ENCODE measurements at places on chromosomes 6 and 20.
A peak's percentile ranks its signal among the peaks of the same experiment; 100 is the strongest.

DNA sequence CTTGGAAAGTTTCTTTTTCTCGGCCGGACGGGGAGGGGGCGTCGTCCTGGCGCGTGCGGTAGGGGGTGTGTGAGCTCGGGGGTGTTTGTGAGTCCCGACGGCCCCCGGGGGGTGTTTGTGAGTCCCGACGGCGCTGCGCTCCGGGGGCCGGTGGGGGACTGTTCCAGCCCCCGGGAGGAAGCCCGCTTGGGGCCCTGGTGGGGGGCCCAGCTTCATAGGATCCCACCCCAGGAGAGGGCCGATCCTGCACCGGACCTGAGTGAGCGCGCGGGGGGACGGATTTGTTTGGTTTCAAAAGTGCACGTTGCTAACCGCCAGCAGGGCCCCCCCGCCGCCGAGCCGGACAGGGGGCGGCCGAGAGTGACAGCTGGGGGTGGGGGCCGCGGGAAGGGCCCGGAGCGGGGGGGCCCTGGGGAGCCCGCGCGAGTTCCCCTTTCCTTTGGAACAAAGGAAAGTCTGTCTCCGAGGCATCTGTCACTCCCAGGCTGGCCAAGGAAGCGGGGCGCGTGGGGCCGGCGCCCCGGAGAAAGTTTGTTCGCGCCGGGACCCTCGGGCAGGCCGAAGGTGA, 485 bp downstream of the TGIF2 start:
- no peak for DNase-seq

DNA sequence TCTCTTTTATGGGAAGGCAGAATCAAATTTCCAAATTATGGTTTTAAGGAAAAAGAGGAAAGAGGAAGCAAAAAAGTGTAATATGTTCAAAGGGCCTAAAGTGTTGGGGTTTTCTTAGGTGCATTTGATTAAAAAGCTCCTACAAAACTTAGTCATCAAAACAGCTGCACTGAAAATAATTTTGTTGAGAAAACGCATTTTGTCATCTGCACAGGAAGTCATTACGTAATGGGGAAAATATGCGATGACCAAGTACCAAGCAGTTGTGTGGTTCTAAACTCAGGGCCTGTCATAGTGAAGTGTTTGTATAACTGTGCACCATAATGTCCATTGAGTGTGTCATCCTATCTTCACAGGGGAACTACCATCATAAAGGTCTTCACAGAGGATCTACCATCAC, 15.6 kb downstream of the HAO1 start:
- DNase-seq = no peak

DNA sequence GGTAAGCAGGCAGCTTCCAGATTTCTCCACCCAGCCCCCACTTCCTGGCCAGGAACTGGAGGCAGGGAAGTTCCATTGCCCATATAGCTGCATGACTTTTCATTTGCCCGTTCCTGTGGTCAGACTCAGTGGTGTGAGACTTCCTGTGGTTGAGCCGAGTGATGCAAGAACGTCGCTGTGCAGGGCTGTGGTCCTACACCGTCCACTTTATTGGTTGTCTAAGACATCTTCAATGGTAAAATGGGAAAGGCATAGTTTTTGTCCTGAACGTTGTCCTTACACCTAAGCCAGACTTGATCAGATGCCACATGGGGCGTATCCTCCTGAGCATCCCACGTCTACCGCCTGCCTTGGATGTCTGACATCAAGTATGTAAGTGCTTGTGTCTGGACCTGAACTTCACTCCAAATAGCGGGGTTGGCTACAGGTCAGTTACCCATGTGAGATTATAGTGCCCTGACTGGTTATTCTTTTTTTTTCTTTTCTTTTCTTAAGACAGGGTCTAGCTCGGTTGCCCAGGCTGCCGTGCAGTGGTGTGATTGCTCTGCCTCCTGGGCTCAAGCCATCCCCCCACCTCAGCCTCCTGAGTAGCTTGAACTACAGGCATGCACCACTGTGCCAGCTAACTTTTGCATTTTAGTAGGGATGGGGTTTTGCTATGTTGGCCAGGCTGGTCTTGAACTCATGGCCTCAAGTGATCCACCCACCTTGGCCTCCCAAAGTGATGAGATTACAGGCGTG, 25.9 kb upstream of the GTSF1L start:
- peak; percentile 59 for DNase-seq

DNA sequence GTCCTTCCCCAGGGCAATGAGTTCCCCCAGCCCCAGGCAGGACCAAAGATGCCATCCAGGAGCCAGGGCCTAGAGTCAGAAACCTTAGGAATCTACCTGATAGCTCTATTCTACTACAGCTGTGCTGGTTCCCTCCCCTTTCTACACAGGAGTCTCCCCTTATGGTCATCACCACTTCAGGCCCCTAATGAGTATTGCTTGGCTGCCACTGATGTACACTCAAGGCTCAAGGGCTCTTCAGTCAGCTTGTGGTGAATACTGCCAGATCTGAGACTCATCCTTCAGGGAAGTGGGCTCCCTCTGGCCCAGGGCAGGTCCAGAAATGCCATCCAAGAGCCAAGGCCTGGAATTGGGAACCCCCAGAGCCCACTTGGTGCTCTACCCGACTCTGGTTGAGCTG, 248.6 kb downstream of the ALDH8A1 start:
- no peak for DNase-seq

DNA sequence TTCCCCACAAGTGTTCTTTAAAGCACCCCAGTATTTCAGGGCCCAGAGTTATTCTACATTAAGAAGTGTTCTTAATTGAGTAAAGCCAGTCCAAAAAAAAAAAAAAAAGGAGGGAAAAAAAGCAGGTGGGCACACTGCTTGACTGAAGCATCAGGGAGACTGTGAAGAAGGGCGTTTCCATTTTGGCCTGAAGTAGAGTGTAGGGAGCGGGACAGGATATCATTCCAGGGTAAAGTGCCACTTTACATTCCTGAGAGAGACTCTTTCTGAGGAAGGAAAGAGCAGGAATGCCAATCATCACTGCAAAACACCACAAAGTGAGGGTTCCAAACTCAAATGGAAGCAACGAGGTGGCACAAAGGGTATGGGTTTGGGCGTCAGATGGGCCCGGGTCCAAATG, 54.1 kb upstream of the BEND6 start:
- DNase-seq = no peak

All from stimulated activated CD8-positive, alpha-beta memory T cell treated with anti-CD3 and anti-CD28 coated beads, Interleukin-7, amount 100 ng/mL, for 48 hours (primary cell).